ENCODE measurements at places on chromosomes 4 and X. TPM values are rescaled to one million over a fixed set of nuclear protein-coding genes. Genes with fewer than 3 reads are reported as not detected.

The HSD17B13 gene
- total RNA-seq = 0.07 TPM

The SYN1 gene
- 0.19 TPM for total RNA-seq

The TMSB4X gene
- 5,667 TPM for total RNA-seq

The TMSB15A gene
- total RNA-seq = 0.85 TPM

The NLGN3 gene
- 1.3 TPM for total RNA-seq

The PDGFRA gene
- total RNA-seq = 0.40 TPM

The NKRF gene
- 17.0 TPM for total RNA-seq

The SLC9A7 gene
- total RNA-seq = 8.2 TPM

The CLDN22 gene
- not detected for total RNA-seq

The GALNT7 gene
- total RNA-seq = 34.6 TPM

The PDLIM3 gene
- total RNA-seq = not detected

The PIR gene
- total RNA-seq = 62.0 TPM

The OPRPN gene
- not detected for total RNA-seq

The FGD1 gene
- total RNA-seq = 8.2 TPM

The L1CAM gene
- total RNA-seq = 21.7 TPM

The DGAT2L6 gene
- total RNA-seq = not detected

The CXCL8 gene
- 20.1 TPM for total RNA-seq

The PASD1 gene
- not detected for total RNA-seq

The CFAP299 gene
- total RNA-seq = not detected

The CLCN5 gene
- total RNA-seq = 2.5 TPM

The DUSP21 gene
- not detected for total RNA-seq

The STARD8 gene
- total RNA-seq = 1.8 TPM

The RAB39B gene
- 0.69 TPM for total RNA-seq

The STOX2 gene
- total RNA-seq = 2.4 TPM

The CCKAR gene
- total RNA-seq = not detected

The USP17L12 gene
- not detected for total RNA-seq

The NHSL2 gene
- 0.42 TPM for total RNA-seq

The SCML1 gene
- 5.8 TPM for total RNA-seq

The PNMA5 gene
- total RNA-seq = not detected

The SHROOM3 gene
- 11.1 TPM for total RNA-seq

The C4orf54 gene
- total RNA-seq = not detected

The FTSJ1 gene
- total RNA-seq = 64.7 TPM

The FMR1NB gene
- total RNA-seq = not detected

The ZNF518B gene
- 2.8 TPM for total RNA-seq

The ATP8A1 gene
- 0.03 TPM for total RNA-seq

The SPANXA1 gene
- not detected for total RNA-seq

The PPM1K gene
- 0.65 TPM for total RNA-seq

The PHOX2B gene
- not detected for total RNA-seq

The EPHA5 gene
- 0.45 TPM for total RNA-seq

The SPANXN4 gene
- total RNA-seq = not detected

The ADAMTS3 gene
- total RNA-seq = not detected

The OTOP1 gene
- total RNA-seq = not detected

The HSFX4 gene
- total RNA-seq = not detected

The KIT gene
- total RNA-seq = not detected

The PNMA6F gene
- total RNA-seq = not detected

The MTMR8 gene
- total RNA-seq = 2.1 TPM

The CENPVL1 gene
- total RNA-seq = not detected

The RAB40AL gene
- 0.27 TPM for total RNA-seq

The FGG gene
- total RNA-seq = 5.1 TPM

The SPANXD gene
- not detected for total RNA-seq

The TBC1D9 gene
- 5.9 TPM for total RNA-seq

The PRR32 gene
- total RNA-seq = not detected

The DCHS2 gene
- total RNA-seq = not detected

The UGT2B10 gene
- total RNA-seq = not detected
